ENCODE measurements at places on chromosomes 16 and 17.

GRCh38 chr16:18834864-18835263, 33.5 kb upstream of the ARL6IP1 start:
- no peak for DNase-seq

GRCh38 chr17:45578516-45579455, 88.3 kb upstream of the PLEKHM1 start:
- DNase-seq: no peak

- no peak for DNase-seq
Observed at GRCh38 chr16:23974223-23974622, 138.4 kb downstream of the PRKCB start.

- no peak for DNase-seq
Observed at GRCh38 chr17:1542316-1542715, 20.3 kb downstream of the PITPNA start.

GRCh38 chr17:17919169-17920107, 52.8 kb downstream of the TOM1L2 start:
- no peak for DNase-seq

DNA sequence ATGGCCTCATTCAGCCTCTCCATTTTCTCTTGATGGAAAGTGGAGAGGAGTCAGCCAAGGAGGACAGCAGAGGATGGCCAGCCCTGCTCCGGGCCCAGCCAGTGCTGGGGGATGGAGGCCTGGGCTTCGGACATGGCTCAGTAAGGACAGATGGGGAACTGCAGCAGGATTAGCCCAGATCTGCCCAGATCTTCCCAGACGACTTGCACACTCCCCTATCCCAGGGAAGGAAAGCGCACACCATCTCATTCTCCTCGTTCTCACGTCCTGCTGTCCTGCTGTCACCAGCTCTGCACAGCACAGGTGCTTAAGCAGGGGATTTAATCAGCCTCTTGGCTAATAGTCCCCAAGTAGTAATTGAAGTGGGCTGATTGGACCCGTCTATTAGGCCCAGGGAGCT, 100.2 kb upstream of the SDK2 start:
- no peak for DNase-seq

DNA sequence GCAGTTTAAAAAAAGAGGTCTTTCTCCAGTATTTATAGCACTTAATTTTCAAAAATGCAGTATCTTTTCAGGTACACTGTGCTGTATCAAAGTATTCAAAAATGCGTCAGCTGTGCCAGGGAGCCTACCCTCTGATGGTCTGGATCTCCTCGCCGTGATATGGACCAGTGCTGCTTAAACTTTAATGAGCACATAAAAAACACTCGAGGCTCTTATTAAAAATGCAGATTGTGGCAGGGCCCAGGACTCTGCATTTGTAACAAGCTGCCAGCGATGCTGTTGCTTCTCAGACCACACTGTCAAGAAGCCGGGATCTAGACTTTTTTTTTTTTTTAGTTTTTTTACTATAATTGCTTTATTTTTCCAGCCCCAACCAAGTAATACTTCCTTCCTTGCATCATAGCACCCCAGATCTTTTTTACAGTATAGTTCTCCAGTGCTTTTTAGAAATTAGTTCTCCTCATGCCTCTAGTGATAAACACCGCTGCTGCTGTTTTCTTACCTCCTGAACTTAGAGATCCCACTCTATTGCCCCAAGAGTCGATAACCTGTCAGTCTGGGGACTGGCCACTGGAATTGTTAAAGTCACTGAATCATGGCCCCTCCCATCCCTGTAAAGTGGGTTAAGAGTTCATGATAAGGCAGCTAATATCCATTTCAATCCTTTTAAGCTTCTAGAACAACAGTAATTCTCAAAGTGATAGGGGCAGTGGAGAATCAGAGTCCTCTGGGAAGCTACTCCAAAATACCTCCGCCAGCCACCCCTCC, 1.6 kb upstream of the SMARCD2 start:
- no peak for DNase-seq

- DNase-seq: no peak
Observed at GRCh38 chr16:16073891-16074881, 124.8 kb downstream of the ABCC1 start.

DNA sequence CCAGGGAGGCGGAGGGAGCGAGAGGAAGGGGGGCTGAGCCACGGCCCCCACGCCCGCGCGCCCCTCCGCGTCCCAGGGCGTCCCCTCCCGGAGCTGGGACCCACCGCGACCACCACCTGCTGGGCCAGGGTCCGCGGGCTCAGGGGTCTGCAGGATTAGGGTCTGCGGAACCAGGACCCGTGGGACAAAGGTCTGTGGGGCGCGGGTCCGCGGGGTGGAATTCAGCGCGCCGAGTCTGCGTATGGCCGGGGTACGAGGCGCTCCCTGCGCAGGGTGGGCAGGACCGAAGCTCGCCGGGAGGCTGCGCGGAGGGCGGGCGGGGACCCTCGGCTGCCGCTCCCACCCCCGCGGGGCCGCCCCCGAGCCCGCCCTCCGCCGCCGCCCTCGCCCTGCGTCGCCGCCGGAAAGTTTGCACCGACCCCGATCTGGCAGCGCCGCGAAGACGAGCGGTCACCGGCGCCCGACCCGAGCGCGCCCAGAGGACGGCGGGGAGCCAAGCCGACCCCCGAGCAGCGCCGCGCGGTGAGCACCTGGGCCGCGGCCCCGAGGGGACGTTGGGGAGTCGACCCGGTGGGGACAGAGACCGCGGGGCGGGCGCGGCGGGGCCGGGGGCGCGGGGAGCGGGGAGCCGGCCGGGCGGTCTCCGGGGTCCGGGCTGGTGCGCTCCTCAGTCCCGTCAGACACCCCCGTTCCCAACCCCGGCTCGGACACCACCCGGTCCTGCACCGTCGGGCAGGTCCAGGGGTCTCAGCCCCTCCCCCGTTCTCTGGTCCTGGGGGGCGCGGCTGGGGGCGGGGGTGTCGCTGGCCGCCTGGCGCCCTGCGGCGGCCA, at the start of gene GCGR:
Gene GCGR, plus strand, starts transcription at position 423 of the 831 bp plus-strand sequence. CDS start 4,869 bp downstream, outside the sequence.
- no peak for DNase-seq

- no peak for DNase-seq
Observed at GRCh38 chr17:80883831-80884735, 107.6 kb upstream of the CHMP6 start.

- DNase-seq: peak; percentile 81
Observed at GRCh38 chr16:46768809-46769208, 20.7 kb upstream of the MYLK3 start.

GRCh38 chr17:2888326-2888725, 92.1 kb downstream of the RAP1GAP2 start:
- DNase-seq: no peak

DNA sequence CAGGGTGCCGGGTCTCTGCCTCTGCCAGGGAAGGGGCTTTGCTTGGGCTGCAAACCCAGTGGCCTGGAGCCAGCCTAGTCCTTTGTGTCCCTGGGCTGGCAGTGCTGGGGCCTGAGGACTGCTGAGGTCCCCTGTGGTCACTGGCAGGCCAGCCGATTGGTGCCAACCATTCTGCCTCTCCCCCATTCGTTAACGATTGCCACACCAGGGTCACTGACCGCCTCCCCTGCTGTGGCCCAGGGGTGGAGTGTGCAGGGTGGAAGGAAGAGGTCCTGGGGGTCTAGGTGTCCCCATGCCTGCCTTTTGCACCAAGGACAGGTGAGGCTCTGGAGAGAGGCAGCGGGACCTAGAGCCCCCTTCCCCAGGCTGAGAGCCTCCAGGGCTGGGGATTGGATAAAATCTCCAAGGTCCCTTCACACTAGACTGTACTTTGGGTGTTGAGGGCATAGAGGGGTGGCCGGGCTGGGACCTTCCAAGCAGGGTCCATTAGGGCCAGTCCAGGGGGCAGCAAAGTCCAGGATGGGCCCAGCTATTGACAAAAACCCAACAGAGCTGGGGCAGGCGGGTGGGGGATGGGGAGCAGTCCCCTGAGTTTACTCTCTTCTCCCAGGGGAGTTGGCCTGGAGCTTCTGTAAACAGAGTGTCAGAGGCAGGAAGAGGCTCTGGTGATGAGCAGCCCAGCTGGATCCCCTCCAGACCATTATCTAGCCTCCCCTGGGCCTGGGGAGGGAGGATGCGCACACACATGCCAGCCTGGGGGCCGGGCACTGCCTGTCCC, 1.1 kb downstream of the VASN start:
- DNase-seq: no peak

- no peak for DNase-seq
Observed at GRCh38 chr17:34117811-34118210, 137.3 kb upstream of the CCL2 start.

GRCh38 chr17:67635681-67636080, 82.1 kb upstream of the NOL11 start:
- no peak for DNase-seq

DNA sequence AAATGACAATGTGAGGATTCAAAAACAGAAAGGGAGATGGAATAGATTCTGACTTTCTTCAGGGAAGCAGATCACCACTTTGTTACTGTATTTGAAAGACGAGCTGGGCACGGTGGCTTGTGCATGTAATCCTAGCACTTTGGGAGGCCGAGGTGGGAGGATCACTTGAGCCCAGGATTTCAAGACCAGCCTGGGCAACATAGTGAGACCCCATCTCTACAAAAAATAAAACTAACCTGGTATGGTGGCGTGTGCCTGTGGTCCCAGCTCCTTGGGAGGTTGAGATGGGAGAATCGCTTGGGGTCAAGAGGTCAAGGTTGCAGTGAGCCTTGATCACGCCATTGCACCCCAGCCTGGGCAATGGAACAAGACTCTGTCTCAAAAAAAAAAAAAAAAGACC, 34.0 kb downstream of the PIGL start:
- no peak for DNase-seq

GRCh38 chr17:1729966-1730325, 5.4 kb downstream of the WDR81 start:
- no peak for DNase-seq

DNA sequence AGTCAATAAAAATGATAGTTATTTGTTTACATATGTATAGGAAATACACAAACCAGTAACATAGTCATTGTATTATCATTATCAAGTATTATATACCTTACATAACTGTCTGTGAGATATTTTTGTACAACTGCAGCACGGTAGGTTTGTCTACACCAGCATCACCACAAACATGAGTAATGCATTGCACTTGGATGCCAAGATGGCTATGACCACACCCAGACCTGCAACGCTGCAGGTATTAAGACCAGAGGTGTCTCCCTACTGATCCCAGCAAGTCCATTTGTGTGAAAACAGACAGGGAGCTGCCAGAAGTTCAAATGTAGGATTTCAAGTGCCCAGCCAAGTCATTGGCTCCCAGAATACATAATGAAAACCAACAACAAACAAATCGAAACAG, 34.2 kb upstream of the NOS2 start:
- no peak for DNase-seq
